Tongue (tissue), 3 donors: ENCODE measurements at places on chromosomes 11 and 22.

DNA sequence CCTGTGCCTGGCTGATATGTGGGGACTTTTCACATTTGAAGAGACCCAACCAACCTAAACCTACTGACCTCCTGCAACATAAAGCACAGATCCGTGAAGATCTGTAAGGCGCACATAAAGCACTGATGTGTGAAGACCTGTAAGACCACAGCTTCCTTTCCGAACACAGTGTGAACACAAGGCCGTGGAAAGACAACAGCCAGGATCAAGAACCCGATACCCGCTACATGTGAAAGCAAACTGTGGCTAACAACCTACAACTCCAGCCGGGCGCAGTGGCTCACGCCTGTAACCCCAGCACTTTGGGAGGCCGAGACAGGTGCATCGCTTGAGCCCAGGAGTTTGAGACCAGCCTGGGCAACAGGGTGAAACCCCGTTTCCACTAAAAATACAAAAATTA is 17.6 kb upstream of the PPFIA1 start:
- DNase-seq: no peak

DNA sequence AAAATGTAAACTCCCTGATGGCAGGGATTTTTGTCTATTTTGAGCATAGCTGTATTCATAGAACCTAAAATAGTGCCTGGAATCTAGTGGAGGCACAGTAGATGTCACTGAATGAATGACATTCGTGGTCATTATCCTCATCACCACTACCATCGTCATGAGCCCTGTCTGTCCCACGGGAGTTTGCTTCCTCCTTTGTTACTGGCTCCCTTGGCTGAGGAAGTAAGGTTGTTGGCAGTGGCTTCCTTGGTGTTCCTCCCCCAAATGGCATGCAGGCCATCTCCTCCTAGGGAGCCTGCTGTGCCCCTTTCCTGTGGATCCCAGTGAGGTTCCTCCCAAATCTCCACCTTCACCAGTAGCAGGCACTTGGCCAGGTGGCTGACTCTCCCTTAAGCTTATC is 183.0 kb downstream of the CEP164 start:
- no peak for DNase-seq

GRCh38 chr11:76666408-76666807 is 4.1 kb downstream of the LRRC32 start:
- DNase-seq: no peak

GRCh38 chr11:130216591-130217132 is 57.1 kb downstream of the ST14 start:
- DNase-seq: no peak

DNA sequence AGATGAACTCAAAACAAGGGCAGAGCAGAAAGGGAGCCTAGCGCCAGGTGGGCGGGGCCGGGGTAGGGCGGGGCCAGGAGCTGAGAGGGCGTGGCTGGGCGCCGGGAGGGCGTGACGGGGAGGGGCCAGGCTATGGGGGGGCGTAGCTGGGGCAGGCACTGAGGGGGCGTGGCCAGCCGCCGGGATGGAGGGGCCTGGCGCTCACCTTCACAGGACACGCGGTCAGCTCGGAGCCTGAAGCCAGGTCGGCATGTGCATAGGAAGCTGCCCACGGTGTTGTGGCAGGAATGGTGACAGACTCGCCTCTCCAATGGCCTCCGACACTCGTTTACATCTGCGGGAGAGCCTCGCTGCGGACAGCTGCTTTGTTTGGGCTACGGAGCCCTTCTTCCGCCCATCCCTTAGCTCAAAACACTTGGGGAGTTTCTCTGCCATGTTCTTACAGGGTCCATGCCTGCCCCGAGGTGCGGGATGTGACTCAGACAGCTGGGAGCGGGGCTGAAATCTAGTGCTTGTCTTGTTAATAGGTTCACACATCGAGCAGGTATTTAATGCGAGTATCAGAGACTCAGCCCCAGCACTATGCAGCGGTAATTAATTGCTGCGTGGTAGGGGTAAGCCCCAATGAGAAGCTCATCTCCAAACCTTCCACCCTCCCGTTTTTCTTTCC is 13.4 kb downstream of the VWCE start:
- peak; percentile 63 for DNase-seq

DNA sequence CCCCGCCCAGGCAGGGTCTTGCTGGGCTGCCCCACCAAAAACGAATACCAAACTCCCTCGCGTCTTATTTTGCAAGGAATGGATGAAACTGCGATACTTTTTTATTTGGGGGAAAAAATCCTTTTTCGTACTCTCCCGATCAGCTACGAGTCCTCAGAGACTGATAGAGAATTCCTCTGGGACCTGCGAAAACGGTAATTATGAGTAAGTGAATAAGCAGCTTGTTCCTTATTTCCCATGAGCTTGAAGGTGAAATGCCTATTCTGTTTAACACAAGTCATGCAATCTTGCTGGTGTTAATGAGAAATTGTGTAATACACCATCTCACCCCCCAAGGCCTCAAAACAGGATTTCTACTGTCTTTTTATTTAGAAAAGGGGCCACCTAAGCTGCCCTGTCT is 5.5 kb downstream of the GRK3 start:
- no peak for DNase-seq

GRCh38 chr22:50445880-50446707 is 28.7 kb downstream of the SBF1 start:
- no peak for DNase-seq

DNA sequence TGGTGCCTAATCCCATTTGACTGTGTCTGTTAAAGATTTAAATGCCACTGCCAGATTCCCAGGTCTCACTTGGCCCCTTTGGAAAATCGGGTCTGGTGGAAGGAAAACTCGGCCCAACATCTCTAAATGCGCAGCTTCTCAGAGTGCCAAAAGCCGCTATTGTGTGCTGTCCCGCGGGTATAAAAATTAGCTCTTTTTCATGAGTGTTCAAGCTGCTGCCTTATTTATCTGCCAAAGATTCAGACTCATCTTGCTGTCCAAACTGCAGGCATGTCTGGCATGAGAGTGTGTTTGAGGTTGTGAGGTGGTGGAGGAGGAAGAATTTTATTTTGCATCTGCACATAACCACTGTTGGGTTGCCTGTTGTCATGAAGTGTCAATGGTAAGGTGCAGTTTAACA is 91.4 kb downstream of the NELL1 start:
- no peak for DNase-seq

GRCh38 chr11:67286621-67287333 is 2.3 kb upstream of the ANKRD13D start:
- no peak for DNase-seq

- peak; percentile 85 for DNase-seq
Measured at GRCh38 chr11:130653838-130654636, 205.6 kb downstream of the ADAMTS15 start.

GRCh38 chr22:37852418-37852817 is 3.2 kb downstream of the EIF3L start:
- no peak for DNase-seq
